NCI-H2029 (cell line): ENCODE measurements at places on chromosomes 12 and 14.

GRCh38 chr12:90514325-90514724 lies 440.7 kb downstream of the CCER1 start:
- DNase-seq: no peak

- peak; percentile 28 for DNase-seq
Observed at GRCh38 chr12:56007564-56008559, 10.8 kb downstream of the SUOX start.

GRCh38 chr12:73308079-73308478 lies 1035.9 kb downstream of the TRHDE start:
- no peak for DNase-seq

- DNase-seq: no peak
Observed at GRCh38 chr12:125473501-125473900, 408.3 kb downstream of the AACS start.

- DNase-seq: no peak
Observed at GRCh38 chr14:95490727-95491451, 25.6 kb downstream of the SYNE3 start.
